ENCODE measurements at places on chromosomes 2 and 18.

GRCh38 chr2:181851726-181852125, 39.8 kb upstream of the ITPRID2 start:
- no peaks in the 10 kb centered on the region for H3K27me3 ChIP-seq
- no peak for DNase-seq
- no peak overlapping the region for H3K4me3 ChIP-seq
- H3K27ac ChIP-seq, result no peak overlapping the region
- no peaks in the 10 kb centered on the region for H3K4me1 ChIP-seq

DNA sequence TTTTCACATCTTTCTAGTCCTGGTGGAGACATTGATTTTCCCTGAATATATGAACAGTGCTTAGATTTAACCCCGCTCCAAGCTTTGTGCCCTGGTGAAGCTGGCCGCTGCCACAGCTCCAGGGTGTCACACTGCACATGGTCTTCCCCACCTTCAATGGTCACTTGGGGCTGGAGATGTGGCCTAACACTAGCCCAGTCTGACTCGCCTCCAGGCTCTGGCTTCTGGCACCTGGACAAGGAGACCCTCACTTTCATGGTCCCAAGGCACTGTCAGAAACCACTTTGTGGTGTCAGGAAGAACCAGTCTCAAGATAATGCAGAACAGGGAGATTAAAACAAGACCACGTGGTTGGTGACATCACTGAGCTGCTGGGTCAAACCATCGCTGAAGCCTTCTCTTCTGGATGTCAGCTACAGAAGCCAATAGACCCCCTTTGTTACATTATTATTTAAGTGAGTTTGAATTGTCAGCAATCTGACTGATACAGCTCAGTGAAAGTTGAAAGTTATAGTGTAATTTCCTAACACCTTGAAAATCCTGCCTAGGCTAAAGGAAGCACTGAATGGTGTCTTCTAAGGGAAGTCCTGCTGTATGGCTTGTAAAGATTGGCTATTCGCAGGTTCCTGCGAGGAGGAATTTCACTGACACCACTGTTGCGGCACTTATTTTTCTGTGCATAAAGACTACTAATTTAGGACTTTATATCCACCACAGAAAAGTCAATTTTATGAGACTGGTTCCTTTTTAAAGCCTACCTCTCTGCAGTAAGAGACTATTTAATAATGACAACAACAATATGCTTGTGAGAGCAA, 55.0 kb upstream of the CTDP1 start:
- no peak overlapping the region for H3K4me3 ChIP-seq
- no peaks in the 10 kb centered on the region for H3K4me1 ChIP-seq
- H3K36me3 ChIP-seq, result no peaks in the 10 kb centered on the region
- no peak overlapping the region for H3K27ac ChIP-seq
- no peaks in the 10 kb centered on the region for H3K27me3 ChIP-seq

GRCh38 chr2:159904959-159905305, 106.9 kb upstream of the CD302 start:
- H3K4me3 ChIP-seq, result peak overlapping the region; percentile 53
- peaks cover 6% of the 10 kb centered on the region for H3K4me1 ChIP-seq
- H3K27ac ChIP-seq, result no peak overlapping the region
- no peaks in the 10 kb centered on the region for H3K36me3 ChIP-seq
- no peak for DNase-seq

- H3K4me1 ChIP-seq, result no peaks in the 10 kb centered on the region
- H3K36me3 ChIP-seq, result no peaks in the 10 kb centered on the region
Observed at GRCh38 chr2:160555420-160556071, 61.9 kb upstream of the RBMS1 start.

DNA sequence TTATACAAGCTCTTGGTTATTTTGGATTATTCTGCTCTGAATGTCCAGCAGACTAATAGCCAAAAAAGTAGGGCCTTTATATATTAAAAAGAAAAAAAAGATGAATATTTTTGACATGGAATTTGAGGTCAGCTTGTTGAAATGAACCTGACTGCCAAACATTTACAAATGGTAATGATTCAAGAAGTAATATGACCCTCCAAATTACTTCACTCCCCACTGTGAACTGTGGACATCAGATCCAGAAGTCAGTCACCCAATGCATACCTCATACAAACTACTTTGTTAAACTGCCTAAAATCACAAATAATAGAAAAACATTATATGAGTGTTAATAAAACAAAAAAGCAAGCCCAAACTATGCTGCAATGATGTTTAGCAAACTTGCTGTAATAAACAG, 10.0 kb downstream of the EPG5 start:
- H3K4me1 ChIP-seq, result peaks cover 5% of the 10 kb centered on the region
- H3K27me3 ChIP-seq, result no peaks in the 10 kb centered on the region
- peaks cover 6% of the 10 kb centered on the region for H3K36me3 ChIP-seq
- H3K27ac ChIP-seq, result no peak overlapping the region
- no peak overlapping the region for H3K4me3 ChIP-seq
- peak; percentile 16 for DNase-seq

DNA sequence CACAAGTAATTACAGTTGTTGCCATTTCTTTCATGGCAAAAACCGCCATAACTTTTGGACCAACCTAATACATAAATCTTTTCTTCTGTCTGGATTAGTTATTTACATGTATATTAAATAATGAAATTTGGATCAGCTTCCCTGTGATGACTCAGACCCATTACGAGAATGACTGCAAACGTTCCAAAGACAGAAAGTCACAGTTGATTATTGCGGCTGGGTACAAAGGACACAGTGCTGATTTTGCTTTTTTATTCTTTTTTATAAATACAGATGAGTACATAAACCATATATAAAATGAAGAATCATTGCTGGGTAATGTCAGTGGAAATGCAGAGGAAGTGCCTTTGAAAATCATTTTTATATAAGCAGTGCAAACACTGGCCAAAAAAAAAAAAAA, 126.2 kb downstream of the TWIST2 start:
- H3K36me3 ChIP-seq, result no peaks in the 10 kb centered on the region
- no peaks in the 10 kb centered on the region for H3K4me1 ChIP-seq
- no peaks in the 10 kb centered on the region for H3K27me3 ChIP-seq
- DNase-seq, result no peak
- no peak overlapping the region for H3K4me3 ChIP-seq

DNA sequence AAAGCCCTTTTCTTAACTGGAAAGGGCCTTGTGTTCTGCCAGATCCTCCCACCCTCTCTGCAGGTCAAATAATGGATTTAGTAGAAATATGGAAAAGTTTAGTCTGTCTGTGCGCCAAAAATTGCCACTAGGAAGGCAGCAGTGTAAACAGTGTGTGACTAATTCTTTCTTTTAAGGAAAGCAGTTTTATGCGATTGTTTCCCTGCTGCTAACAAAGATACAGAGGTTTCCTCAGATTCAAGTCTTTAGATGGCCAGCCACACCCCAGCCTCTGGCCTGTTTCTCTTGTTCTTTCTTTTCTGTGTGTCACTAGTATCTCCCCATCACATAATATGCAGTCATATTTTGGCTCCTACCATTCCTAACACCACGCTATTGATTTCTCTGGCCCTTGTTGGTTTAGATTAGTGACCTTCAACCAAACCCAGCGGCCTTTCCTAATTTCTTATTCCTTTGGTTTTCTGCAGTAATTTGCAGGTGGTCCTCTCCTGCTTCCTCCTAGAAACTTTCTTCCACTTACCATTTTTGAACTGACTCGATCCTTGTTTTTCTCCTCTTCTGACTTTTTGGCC, 157.4 kb downstream of the LTBP1 start:
- H3K36me3 ChIP-seq, result no peaks in the 10 kb centered on the region
- DNase-seq, result no peak
- no peaks in the 10 kb centered on the region for H3K4me1 ChIP-seq
- H3K4me3 ChIP-seq, result no peak overlapping the region
- no peak overlapping the region for H3K27ac ChIP-seq

DNA sequence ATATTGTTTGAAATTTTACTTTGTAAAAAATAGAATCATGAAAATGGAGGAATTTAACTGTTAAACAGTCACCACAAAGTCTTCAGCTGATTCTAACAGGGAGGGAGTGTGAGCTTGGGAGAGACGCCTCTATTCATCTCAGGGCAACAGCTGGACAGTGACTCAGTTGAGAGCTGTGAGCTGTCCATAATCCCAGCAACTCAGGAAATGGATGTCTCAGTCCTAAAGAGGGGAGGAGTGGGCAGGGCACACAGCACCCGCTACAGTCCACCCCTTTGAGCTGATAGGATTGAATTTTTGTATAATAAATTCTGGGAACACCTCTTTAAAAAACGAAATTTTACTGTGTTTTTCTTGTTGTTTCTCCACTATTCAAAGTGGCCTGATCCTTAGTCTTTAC, 255.1 kb upstream of the THUMPD2 start:
- H3K4me3 ChIP-seq, result no peak overlapping the region
- no peak overlapping the region for H3K27ac ChIP-seq
- H3K36me3 ChIP-seq, result no peaks in the 10 kb centered on the region

DNA sequence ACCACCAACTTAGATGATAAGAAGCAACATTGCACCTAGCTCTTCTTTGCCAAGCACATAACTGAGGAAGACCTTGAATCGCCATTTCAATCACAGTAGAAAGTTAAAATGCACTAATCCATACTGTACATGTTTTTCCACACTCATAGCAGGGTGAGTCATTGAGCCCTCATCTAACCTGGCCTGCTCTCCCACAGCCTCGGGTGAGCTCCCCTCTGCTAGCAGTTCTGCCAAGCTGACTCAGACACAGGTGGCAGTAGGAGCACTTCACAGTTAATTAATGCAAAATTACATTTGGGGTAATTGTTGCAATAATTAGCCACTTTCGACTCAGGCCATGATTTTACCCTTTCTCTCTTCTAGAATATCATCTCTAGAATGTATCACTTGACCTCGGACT, 1632.8 kb upstream of the CELF4 start:
- no peaks in the 10 kb centered on the region for H3K27me3 ChIP-seq
- H3K36me3 ChIP-seq, result no peaks in the 10 kb centered on the region
- H3K27ac ChIP-seq, result no peak overlapping the region
- DNase-seq, result no peak
- H3K4me3 ChIP-seq, result no peak overlapping the region
